ENCODE measurements at places on chromosomes 7 and 10.

DNA sequence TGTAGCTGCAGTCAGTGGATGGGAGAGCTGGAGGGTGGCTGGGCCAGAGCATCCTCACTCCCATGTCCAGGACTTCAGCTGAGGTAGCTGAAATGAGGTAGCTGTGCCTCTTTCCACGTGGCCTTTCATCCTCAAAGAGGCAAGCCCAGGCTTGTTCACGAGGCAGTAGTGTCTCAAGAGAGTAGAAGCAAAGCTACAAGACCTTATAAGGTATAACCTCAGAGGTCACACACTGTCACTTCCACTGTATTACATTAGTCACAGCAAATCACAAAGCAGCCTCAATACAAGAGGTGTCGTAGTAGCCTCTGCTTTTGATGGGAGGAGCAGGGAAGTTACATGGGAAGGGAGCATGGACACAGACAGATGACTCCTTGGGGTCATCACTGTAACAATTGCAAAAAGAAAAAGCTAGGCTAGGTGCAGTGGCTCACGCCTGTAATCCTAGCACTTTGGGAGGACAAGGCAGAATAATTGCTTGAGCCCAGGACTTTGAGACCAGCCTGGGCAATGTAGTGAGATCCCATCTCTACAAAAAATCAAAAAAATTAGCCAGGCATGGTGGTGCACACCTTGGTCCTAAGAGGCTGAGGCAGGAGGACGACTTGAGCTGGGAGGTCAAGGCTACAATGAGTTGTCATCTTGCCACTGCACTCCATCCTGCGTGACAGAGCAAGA is 97.5 kb downstream of the SKIDA1 start:
- DNase-seq = no peak

GRCh38 chr10:128125416-128125943 is 743 bp downstream of the MKI67 start:
- no peak for DNase-seq

DNA sequence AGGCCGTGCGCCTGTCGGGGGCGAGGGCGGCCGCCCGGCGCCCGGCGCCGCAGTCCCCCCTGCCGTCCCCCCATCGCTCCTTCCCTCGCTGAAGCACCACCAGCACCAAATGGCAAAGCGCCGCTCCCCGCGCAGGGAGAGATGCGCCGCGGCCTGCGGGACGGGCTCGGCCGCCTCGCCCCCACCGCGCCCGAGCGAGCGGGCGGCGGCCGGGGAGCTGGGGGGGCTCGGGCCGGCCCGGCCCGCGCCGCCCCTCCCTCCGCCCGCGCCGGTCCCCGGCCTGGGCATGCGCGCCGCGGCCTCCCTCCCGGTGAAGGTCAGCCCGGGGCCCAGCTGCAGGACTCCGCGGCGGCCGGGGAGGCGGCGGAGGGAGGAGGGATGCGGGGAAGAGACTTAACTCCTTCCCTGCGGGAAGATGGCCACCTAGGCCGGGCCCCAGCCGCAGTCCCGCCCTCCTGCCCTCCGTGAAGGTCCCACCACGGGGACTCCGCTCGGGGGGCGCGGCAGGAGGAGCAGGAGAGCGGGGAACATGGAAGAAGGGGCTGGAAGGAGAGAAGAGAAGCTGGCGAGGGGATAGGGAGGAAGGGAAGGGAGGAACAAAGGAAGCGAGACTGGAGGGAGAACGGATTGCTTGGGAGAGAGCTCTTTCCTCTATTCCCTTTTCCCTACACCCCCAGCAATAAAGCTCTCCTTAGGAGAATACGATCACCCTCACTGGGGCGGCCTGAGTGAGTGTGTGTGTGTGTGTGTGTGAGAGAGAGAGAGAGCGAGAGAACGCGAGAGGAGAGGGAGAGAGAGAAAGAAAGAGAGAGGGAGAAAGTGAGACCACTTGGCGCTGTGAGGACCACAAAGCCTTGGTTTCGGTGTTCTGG is 3.4 kb upstream of the SMARCD3 start:
- DNase-seq = peak; percentile 95

DNA sequence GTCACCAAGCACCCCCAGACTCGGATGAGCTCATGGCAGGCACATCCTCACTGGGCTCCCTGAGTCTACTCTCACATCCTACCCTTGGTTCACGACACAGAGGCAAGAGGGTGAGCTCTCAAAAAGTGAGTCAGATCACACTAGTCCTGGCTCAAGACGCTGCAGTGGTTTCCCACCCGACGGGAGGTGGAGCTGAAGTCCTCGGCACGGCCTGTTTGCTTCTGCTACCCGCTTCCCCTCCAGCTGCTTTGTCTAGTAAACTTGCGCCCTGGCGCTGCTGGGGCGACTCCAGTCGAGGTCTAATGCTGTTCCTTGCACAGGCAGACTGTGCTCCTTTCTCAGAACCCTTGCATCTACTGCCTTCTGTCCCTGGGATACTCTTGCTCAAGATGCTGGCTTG is 13.5 kb upstream of the SFMBT2 start:
- no peak for DNase-seq

- peak; percentile 82 for DNase-seq
These were observed 287.6 kb downstream of the LRMDA start for GRCh38 chr10:75718991-75719390.

DNA sequence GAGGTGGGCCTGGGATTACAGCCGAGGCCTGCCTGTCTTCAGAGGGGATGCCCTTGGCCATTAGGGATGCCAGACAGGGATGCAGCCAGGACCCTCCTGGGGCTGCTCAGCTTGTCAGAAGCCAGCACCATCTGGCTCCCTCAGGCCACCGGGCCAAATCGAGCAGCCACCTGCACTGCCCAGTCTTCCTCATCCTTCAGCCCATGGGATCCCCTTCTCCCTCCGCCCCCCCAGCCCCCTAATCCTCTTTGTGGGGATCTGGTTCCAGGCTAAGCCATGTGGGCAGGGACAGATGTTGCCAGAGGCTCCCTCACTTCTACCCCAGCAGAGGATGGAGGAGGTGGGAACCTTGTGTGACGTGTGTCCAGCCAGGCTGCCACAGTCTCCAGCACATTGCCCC is 137.4 kb upstream of the PPIF start:
- no peak for DNase-seq

GRCh38 chr10:76236356-76236755 is 804.9 kb downstream of the LRMDA start:
- DNase-seq = no peak

DNA sequence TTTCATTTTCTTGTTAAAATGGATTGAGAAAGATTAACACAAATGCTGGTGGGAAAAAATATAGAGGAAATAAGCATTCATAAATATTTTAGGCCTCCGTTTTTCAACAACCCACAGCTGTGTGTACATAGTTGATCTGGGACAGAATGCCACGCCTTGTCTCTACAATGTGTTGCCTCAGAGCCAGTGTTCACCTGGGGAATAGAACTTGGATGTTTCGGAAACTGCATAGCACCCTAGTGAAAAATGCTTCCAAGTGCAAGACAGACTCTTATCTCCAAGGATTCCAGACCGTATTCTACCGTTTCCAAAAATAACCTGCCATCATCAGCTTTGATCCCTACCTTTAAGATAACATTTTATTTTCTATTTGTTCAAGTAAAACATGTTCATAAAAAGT is 260.9 kb downstream of the SDK1 start:
- no peak for DNase-seq

- no peak for DNase-seq
These were observed 63.8 kb downstream of the MKI67 start for GRCh38 chr10:128062331-128062880.

- no peak for DNase-seq
These were observed 77.9 kb downstream of the ANK3 start for GRCh38 chr10:60311821-60312220.

DNA sequence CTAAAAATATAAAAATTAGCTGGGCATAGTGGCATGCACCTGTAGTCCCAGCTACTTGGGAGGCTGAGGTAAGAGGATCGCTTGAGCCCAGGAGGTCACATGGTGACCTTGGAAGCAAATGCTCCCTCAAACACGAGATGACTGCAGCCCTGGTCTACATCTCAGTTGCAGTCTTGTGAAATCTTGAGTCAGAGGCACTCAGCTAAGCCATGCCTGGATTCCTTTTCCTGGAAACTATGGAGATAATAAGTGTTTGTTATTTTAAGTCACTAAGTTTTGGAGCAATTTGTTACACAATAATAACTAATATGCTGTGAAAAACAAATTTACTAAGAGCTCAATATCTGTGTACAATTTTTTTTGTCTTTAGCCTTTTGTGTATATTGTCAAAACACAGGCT is 284.3 kb upstream of the KAT6B start:
- DNase-seq = no peak

DNA sequence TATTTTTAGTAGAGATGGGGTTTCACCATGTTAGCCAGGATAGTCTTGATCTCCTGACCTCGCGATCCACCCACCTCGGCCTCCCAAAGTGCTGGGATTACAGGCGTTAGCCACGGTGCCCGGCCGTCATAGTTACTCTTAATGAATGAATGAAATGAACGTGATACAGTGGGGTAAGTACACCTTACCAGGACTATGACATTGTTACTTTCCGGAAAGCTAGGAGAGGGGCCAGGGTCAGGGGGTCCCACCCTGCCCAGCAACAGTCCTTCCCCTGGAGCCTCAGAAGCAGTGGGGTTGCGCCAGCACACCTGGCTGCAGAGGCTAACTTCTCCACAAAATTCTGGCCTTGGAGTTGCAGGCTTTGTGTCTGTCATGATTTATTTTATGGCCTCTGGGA is 21.4 kb downstream of the VSTM4 start:
- DNase-seq = no peak

GRCh38 chr7:79401254-79401653 is 52.2 kb downstream of the MAGI2 start:
- no peak for DNase-seq

GRCh38 chr10:48607356-48608278 is 2.7 kb upstream of the ARHGAP22 start:
- DNase-seq = no peak

GRCh38 chr10:123175389-123176387 is 21.5 kb downstream of the BUB3 start:
- DNase-seq = no peak

DNA sequence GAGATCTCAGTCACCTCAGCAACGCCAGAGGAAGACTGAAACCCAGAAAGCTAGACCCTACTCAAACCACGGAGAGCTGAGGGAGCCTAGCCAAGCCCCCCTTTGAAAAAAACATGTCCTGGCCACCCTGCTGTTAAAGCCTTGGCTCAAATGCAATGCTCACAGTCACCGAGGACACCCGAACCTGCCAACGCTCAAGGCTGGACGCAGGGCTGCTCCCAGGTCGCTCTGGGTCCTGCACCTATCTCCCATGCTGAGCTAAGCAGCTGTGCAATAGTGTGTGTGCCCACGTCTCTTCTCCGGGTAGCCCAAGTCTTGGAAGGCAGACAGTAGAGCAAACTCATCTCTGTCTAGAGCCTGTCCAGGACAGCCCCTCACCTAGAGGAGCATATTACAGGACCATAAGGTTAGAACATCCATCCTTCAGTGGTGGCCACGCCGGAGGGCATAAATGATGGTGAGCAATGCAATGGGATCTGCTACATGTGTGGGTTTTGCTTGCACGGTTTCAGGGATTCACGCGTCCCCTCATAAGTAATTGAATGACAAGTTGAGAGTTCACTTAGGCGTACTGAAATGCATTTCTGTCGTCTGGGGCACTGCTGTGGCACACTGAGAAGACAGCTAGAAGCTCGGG is 94.2 kb upstream of the DDC start:
- DNase-seq = no peak

- DNase-seq = no peak
These were observed 54.0 kb upstream of the PRPS1L1 start for GRCh38 chr7:18081617-18082016.

DNA sequence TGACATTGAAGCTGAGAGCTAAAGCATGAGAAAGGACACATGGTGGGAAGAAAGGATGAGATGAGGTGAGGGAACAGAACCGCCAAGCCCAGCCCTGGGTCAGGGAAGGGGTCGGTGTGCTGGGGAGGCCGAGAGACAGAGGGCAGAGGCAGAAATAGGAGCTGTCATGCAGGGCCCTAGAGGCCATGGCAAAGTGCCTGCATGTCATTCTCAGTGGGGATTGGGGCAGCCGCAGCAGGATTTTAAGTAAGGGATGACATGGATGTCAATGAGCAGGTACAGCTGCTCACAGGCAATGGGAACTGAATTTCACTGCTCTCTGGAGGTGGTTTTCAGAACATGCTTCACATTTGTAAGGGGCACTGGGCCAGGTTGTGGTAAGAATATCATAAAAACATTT is 227.4 kb downstream of the RAB11FIP2 start:
- no peak for DNase-seq

GRCh38 chr7:20220293-20220761 is 3.1 kb upstream of the MACC1 start:
- DNase-seq = no peak

DNA sequence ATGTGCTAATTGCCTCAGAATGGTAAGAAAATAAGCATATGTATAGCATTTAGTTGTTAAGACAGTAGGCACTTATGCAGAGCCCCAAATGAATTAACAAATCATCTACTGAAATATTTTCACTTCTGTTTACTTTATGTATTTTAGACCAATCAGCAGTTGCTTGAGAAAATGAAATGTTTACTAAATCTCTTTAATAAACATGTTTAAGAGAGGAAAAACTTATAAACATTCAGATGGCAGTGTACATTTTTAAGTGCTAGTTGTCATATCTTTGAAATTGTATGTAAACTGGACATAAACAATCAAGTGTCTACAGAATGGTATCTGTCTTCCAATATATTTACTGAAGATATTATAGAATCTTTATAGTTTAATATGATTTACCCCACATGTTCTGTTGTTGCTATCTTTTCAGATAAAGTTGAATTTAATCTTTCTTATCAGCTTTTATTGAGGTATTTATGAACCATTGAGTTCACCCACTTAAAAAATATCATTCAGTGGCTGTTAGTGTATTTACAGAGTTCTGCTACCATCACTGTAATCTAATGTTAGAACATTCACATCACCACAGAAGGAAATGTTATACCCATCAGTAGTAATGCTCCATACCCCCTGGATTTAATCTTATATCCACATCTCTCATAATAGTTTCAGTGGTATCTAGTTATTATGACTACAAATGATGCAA is 264.3 kb downstream of the ADK start:
- DNase-seq = no peak

DNA sequence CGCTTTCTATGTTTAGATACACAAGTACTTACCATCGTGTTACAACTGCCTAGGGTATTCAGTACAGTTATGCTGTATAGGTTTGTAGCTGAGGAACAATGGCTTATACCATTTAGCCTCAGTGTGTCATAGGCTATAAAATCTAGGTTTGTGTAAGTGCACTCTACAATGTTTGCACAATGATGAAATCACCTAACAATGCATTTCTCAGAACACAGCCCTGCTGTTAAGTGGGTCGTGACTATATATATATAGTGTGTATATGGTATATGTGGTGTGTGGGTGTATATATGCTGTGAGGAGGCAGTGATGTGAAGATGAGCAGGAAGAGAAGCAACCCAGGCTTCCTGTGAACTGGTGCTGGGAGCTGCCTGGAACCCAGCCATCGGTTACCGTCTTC is 65.6 kb upstream of the MKI67 start:
- no peak for DNase-seq

DNA sequence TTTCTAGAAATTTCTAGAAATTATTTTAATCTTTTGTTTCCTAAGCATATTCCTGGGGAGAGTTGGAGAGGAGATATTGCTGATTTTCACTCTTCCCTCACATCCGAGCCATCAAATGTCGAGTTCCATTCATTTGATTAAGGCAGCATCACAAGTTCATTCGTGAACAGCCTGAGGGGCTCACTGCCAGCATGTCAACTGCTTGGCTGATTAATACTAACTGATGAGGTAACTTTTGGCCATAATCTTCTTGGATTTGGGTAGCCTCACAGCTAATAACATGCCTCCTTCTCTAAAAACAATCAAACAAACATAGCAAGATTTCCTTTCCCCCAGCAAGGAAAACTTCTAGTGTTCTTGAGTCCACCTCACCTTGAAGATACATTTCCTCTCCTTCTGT is 87.1 kb upstream of the AFAP1L2 start:
- DNase-seq = peak; percentile 35

- no peak for DNase-seq
These were observed 123.0 kb upstream of the SVIL start for GRCh38 chr10:29757551-29758297.

All from brain (organoid and tissue), 16 donors.